Stimulated activated CD4-positive, alpha-beta T cell treated with anti-CD3 and anti-CD28 coated beads, Interleukin-2, amount 100 ng/mL, for 48 hours (primary cell): ENCODE measurements at places on chromosomes 12 and 14.

- no peak for DNase-seq
Observed at GRCh38 chr12:113245695-113246477, 24.6 kb downstream of the TPCN1 start.

DNA sequence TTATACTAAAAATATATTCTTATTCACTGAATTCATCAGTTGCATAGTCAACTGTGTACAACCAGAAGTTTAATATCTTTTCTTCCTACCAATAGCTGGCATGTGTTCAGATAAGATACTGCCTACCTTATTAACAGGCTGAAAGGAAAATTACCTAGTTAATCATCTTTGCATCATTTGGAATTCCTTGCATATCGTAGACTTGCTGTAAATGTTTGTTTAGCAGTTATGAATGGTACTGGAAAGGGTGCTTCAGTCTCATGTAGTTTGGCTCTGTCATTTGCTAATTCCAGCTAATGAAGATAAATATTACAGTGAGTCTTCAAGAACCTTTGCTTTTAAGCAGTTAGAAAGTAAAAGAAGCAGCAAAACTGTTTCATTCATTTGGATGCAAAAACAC, 84.4 kb downstream of the PPHLN1 start:
- DNase-seq: no peak

DNA sequence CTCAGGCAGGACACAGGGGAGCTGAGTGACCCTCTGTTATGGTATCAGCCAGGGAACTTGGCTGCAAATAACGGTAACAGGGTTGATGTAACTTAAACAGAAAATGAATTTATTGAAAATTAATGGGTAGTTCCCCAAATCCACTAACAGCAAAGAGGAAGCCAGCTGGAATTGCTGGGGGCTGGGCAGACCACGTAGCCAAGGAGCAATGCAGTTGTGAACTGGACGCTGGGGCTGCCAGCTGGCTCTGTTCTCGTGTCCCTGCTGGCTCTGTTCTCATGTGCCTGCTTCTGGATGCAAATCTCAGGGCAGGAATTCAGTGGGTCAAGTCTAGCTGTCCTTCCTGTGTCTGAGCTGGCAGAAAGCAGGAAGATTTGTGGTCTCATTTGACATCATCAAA, 1383.3 kb upstream of the TMEM132C start:
- DNase-seq: no peak

GRCh38 chr12:49959685-49960473, 1.8 kb upstream of the AQP5 start:
- DNase-seq: no peak

GRCh38 chr14:61192989-61193388, 88.1 kb downstream of the TMEM30B start:
- no peak for DNase-seq

DNA sequence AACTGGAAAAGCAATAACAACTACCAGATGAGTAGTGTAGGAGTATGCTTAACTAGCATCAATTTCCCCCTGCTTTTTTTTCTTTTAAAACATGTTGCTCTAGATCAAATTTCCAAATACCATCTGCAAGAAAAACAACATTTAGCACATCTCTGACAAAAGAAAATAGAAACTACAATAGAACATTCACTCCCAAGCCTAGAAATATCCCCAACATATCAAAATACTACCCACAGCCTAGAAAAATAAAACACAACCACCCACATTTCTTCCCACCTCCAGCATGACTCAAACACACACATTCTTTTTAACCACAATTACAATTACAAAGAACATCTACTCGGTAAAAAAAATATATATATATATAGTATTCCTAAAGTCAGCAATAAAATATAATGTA, 120.0 kb downstream of the PPFIA2 start:
- no peak for DNase-seq

DNA sequence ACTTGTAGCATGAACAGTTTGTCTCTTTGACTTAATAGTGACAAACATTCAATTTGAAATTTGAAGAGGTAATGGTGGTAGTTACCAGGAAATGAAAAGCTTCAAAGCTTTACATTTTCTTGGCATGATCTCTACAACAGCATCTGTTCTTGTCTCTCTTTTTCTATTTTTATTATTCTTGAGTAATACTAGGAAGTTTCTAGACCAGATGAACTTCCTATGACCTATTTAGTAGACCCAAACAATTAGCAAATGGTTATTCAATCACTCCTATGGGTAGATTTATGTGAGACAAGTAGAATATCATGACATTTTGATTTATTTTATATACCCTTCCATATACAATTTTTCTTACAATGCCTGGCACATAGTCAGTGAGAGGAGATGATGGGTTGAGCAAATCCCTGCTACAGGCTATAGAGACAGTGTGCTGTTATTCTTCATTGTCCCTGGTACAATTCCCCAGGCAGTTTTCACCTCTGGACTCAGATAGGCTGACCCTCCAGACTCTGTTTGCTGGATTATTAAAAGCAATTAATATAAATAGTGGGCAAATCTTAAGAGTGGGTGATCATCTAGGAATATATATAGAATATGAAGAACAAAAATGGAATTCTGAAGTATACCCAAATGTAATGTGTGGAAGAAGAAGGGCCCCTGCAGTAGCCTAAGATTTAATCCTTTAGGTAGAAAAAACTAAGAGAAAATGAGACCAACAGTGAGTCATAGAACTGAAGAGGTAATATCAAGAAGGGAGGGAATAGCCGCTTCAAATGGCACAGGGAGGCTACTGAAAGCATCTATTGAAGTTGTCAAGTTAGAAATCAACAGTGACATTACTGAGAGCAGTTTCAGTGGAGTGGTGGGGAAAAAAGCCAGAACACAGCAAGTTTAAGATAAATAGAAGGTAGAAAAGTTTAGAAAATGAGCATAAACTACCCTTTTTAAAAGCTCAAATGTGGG, 512.0 kb downstream of the FOXG1 start:
- no peak for DNase-seq

DNA sequence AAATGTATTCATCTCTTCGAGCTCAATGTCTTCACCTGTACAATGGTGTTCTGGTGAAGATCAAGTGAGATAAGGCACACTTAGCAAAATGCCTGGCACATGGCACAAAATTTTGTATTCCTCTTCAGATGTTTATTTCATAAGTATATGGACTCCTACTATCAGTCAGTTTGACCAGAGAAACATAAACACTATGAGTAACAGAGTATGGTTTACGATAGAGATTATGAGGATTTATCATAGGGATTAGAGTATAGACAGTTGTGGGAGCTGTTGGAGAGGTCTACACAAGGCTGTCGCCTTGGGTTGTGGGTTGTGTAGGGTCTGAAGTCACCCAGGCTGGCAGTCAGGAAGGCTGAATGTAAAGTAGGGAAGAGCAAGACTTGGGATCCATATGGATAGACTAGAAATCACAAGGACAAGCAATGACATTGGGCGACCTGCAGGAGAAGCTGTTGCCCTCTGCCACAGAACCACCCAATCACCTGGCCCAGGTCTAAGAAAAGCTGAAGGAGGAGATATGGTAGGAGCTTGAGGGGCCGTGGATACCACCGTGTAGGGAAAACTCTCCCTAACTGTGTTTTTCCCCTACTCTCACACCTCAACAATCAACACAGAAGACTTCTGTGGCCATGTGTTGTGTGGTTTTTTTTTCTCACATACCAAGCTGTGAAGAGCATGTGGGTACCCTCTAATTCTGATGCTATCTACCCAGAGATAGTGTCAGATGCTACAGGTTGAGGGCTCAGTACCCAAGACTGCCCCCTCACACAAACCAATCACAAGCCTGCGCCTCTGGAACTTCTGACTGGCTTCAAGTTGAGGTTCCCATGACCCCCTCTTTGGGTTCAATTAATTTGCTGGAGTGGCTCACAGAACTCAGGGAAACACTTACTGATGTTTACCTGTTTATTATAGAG, 27.2 kb upstream of the RESF1 start:
- DNase-seq: no peak
